ENCODE measurements at places on chromosomes 11 and 22.

DNA sequence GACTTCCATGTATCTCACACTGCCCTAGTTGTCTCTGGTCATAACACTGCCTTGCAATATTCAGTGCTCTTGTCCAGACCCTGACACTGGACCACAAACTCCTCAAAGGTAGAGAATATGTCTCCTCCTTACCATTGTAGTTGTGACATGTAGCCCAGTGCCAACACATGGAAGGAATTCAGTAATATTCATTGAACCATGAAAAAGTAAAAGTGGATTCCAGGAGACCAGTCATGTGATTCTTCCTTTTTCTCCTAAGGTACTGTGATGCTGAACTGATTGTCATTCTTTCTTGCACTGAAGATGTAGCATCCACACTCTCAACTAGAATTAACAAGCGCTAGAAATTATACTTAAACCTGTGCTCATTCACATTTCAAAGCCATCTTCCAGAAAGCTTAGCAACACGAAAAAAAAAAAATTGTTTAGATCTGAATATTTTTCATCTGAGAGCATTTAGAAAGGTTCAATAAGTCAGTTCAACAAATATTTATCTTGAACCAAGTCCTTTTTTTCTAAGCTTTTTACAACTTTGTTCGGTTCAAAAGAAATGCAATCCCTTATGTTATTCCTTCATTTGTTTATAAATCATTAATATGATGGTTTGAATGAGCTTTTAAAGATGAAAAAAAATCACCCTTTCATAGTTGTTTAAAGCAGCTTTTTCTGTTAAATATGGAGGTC, 224.7 kb upstream of the BLID start:
- no peak for DNase-seq

DNA sequence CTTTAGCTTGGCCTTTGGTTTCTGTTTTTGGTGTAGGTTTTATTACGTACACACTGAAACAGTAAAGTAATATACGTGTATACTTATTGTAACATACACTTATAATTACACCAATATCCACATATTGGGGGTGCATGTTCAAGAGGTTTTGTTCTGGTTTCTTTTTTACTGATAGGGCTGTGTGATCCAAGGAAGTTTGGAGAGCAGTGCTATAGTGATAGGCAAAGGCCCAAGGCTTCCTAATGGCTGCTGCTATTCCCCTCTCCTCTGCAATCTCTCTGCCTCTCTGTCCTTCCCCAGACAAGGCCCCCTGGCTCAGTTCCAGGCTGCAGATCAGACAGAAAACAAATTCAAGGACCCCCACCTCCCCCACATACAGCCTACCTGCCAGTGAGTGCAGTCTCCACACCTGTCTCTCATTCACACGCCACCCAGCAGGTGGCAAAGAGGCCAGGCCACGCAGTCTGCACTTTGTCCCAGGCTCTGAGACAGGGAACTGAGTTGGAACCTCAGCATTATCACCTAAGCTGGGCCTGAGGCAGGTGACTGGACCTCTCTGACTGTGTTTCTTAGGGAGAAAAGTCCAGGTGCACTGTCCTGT, 15.1 kb downstream of the TMEM184B start:
- DNase-seq = no peak

- no peak for DNase-seq
Observed at GRCh38 chr22:47123827-47124442, 361.5 kb downstream of the TBC1D22A start.

GRCh38 chr11:19686234-19686633, 26.4 kb upstream of the NAV2 start:
- no peak for DNase-seq

DNA sequence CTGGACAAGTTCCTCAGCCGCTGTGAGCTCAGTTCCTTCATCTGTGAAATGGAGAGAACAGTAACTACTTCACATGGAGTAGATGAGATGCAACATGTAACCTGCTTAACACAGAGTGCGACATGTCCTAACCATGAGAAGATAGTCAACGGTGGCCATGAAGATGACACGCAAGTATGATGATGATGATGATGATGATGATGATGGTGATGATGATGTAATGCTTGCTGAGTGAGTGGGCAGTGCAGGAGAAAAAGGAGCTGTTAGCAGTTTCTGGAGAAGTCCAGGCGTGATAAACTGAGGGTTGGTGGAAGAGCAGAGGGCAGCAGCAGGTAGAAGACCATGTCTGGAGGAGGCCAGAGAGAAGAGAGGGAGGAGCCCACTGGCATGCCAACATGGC, 90.8 kb upstream of the CD82 start:
- DNase-seq = no peak

Measured in fibroblast of skin of left biceps (primary cell).